ENCODE measurements at places on chromosomes 1 and 21.

DNA sequence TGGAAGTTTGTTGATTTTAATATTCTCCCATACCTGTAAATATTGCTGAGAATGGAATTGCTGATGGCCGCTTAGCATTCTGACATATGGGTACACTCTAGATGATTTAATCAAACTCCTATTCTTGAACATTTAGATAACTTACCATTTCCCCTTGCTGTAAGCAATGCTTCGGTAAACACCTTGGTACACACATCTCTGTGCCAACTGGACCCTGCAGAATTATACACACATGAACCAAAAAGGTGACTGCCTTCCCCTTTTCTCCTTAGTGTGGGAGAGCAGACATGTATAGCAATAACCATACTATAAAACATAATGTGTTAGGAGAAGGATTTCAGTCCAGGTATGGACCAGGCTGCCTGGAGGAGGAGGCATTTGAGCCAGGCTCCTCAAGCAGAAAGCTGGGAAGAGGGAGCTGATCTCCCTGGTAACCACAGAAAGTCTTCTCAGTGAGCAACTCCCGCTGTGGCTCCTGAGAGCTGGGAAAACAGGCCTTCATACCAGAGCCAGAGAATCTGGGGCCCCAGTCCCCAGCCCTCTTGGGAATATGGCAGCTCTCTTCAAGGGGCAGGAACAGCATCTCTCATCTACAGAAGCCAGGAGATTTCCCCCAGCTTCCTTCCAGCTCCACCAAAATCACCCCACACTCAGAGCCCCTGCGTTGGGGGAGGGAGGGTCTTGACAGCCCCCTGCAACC is 33.9 kb upstream of the CSF1 start:
- DNase-seq, result peak; percentile 70

DNA sequence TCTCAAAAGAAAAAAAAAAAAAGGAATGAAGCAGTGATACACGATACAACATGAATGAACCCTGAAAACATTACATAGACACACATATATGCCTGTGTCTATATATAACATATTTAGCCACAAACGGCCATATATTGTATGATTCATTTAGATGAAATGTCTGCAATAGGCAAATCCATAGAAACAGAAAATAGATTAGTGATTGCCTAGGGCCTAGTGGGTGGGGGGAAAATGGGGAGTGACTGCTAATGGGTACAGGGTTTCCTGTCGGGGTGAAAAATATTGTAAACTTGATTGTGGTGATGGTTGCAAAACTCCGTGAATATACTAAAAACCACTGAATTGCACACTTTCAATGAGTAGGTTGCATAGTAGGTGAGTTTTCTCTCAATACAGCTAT is 6.0 kb upstream of the H6PD start:
- peak; percentile 50 for DNase-seq

- DNase-seq, result no peak
These were observed 11.5 kb upstream of the ZNF362 start for GRCh38 chr1:33244809-33245186.

DNA sequence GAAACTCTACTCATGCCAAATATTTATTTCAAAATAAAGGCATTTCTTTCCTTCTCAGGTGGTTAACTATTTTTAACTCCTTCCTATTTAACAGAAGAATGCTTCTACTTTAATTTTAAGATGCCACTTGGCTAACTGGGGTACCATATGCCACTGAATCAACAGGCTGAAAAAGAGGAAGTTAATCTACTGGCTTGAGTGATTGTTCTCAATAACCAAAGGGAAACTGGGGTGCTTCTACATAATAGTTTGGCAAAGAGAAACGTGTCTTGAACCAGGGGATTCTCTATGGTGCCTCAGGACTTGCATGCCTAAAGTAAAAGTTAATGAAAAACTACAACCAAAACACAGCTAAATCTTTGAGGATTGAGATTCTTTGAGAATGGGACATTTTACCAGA is 142.6 kb downstream of the DENND1B start:
- DNase-seq, result no peak

- DNase-seq, result no peak
These were observed 16.2 kb upstream of the PDXK start for GRCh38 chr21:43702785-43703034.

GRCh38 chr1:119327450-119328155 is 41.0 kb upstream of the HAO2 start:
- peak; percentile 25 for DNase-seq

- no peak for DNase-seq
These were observed 466.2 kb downstream of the USP25 start for GRCh38 chr21:16196001-16196400.

GRCh38 chr1:230145505-230145899 is 78.5 kb downstream of the GALNT2 start:
- no peak for DNase-seq

DNA sequence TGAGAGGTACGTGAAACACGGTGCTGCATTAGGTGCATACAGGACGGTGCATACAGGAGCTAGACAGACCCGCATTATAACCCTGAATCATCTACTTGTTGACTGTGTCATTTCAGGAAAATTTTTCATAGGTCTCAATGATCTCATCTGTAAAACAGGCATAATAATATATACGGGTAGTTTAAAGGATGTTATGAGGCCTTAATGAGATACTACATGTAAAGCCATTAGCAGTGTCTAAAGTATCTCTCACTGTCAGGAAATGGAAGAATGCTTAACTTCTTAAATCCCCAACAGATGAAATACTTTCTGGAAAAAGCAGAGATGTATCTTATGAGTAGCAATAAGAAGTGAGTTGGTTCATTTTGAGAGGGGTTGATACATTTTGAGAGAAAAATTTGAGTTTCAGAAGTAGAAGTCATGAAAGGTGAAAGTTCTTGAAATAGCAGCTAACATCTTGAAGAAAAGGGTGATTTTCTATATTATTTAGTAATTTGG is 669.6 kb downstream of the PTPRC start:
- DNase-seq, result no peak

GRCh38 chr21:28516991-28517592 is 475.6 kb downstream of the LTN1 start:
- DNase-seq, result peak; percentile 2

- DNase-seq, result no peak
These were observed 4.2 kb downstream of the CLIC6 start for GRCh38 chr21:34673006-34673405.

DNA sequence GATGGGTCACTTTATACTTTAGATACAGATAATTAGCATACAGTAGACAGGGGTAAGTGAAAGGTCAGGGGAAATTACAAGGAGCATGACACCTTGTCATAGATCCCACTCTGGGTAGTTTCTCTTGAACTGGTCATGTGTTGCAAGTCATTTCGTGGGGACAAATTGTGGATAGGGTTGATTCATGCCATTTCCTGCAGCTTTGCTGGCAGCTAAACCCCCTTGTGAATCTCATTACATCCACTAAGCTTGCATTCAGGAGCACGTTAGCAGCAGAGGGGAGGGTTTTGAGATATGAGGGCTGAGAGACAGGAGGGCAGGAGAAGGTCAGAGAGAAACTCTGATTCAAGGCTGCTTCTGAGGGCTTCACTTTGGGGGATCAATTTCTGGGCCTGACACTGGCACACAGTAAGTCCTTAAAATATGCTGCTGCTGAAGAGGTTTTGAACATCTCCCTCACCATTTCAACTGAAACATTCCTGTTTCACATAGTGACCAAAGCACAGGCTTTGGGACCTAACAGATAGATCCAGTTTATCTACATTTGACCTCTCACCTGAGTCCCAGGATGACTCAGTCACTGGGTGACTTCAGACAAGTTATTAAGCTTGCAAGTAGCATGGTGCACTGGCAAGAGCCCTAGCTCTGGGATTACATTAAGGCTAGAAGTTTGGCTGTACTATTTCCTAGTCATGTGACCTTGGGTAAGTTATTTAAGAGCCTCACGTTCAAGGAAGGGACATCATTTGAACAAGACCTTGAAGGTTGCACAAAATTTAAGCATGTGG is 206.0 kb upstream of the USP24 start:
- peak; percentile 51 for DNase-seq

- DNase-seq, result no peak
These were observed 18.0 kb downstream of the LRRC42 start for GRCh38 chr1:53964109-53964508.

All from RPMI7951 (cell line).